ENCODE measurements at places on chromosomes 5 and 9.

DNA sequence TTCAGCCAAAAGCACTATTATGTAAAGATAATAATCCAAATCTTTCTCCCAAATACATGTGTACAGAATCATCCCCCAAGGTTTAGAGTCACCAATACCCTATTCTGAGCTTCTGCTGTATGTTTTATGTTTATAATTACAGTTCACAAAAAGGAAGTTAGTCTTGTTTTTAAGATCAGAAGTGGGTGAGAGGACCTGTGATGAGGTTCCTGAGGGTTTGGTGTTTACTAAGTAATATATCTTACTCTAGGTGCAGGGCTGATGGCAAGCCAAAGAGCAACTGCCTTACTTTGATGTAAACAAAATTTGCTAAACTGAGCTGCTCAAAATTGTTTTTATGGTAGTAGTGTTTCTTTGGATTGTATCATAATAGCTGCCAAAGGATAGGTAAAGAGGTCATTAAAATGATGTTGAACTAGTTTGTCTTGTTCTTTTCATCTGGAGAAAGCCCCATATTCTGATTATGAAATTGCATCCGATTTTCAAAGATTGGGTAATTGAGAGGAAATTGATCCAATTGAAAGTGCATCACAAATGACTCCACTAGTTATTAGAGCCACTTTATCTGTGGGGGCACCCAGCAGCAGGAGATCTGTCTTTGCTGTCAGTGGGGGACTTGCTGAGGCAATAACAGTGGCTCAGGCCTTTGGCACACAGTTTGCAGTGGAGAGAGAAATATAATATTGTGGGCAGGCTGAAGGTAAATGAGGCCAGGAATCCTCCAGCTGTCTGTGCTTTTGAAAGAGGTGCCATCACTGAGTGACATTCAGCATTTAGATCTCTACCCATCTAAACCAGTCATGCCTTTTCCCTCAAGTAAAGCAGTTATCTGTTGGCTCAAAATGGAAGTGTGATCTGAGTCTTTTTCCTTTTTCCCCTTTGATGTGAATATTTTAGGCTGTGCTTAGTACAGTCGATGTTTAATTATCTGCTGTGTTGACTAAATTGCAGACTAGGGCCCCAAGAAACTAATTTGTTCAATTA lies 14.1 kb downstream of the TRIM32 start:
- no peak for DNase-seq

- DNase-seq = no peak
These were observed 56.5 kb upstream of the HAND1 start for GRCh38 chr5:154534457-154535050.

DNA sequence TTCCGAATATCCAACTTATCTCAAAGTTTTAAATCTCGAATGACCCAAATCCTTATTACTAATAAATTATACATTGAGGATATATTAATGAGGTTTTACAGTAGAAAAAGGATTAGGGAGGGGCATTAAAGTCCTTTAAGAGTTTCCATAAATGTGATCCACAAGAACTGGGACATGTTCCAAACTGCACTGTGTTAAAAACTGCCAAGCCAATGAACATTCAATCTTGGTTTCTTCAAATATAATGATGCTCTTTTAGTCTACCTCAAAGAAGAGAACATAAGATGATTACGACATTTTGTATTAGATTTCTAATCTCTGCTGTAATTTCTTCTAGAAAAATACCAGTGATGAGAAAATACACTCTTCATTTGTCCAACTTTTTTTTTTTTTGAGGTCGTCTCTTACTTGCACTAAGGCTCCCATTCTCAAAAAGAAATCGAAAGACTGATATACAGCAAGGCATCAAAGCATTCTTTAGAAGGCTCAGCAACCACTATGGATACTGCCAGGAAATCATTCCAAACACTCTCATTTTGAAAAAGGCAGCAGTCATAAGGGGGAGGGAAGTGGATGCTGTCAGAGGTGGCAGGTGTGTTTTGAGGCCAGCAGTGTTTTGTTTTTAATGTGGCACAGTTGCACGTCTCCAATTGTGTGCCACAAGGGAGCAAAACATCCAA lies 1.7 kb downstream of the PTAR1 start:
- DNase-seq = no peak

DNA sequence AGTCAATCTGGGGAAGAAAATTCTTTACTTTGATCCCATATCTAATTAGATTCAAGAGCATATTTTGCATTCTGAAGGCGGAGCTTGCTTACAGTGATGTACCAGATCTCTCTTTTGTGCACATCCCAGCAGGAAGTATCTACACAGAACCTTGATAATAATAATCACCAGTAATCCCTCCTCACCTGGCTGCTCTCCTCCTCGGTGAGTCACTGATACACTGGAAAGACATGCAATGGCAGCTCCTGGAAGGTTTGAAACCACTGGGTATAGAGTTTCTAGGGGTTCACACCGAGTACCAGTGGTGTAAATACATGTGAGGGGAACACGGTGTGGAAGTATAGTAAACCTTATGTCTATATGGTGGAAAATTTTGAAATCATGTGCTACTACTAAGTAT lies 205.5 kb upstream of the TARS1 start:
- no peak for DNase-seq
